ENCODE measurements at places on chromosomes 5 and 9.

- no peak for DNase-seq
Measured at GRCh38 chr5:144644317-144644716, 473.6 kb downstream of the KCTD16 start.

GRCh38 chr5:93208141-93208751, 372.8 kb downstream of the NR2F1-AS1 start:
- DNase-seq = no peak

DNA sequence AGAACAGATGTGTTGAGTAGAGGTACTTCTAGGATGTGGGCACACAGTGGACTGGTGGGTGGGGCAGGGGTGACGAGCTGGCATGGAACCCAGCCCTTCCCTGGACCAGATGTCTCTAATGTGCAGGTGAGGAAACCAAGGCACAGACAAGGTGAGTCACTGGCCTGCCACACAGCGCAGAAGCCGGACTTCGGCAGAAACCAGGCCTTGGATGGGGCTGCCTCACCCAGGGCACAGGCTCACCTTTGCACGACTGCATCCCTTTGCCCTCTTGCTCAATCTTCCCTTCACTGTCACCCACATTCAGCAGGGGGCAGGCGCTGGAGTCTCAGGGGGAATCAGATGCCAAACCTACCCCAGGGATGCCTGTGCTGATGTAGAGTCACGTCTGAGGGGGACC, 65.4 kb upstream of the LMX1B start:
- no peak for DNase-seq

DNA sequence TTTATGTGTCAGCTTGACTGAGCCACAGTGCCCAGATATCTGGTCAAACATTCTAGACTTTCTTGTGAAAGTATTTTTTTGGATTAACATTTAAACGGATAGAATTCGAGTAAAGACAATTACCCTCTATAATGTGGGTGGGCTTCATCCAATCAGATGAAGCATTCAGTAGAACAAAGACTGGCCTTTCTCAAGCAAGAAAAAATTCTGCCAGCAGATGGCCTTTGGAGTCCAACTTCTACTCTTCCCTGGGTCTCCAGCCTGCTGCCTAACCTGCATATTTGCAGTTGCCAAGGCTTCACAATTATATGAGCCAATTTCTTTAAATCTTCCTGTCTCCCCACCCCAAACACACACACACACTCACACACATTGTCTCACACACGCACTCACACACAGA, 86.4 kb downstream of the MED10 start:
- DNase-seq = no peak

DNA sequence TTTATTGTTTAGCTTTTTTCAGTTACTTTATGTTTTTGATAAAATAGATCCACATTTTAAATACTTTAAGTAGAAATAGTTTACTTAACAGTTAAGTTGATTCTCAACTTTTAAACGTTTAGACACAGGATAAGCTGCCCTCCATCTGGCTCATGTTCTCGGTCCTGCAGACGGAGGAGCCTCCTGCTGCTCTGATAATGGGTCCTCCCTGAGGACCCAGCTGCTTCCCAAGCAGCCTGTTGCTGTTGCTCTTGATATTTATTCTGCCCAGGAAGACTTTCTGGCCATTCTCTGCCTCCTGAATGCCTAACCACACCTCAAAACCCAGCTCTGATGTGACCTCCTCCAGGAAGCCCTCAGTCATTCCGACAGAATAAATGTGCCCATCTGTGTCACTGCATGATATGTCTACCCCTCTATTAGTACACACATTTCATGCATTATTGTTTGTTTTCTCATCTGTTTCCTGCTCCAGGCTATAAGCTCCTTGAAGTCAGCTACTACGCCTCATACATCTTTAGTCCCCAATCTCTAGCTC, 267.2 kb upstream of the MSX2 start:
- DNase-seq = no peak

GRCh38 chr5:108769352-108769751, 21.7 kb downstream of the FER start:
- DNase-seq = no peak
